ENCODE measurements at places on chromosomes 3 and 15.
A peak's percentile ranks its signal among the peaks of the same experiment; 100 is the strongest.

GRCh38 chr15:29900237-29901189 is 78.2 kb upstream of the TJP1 start:
- DNase-seq, result no peak

- no peak for DNase-seq
Measured at GRCh38 chr3:172097585-172097984, 58.2 kb downstream of the FNDC3B start.

- no peak for DNase-seq
Measured at GRCh38 chr3:136048068-136048467, 82.5 kb downstream of the PPP2R3A start.

- DNase-seq, result peak; percentile 57
Measured at GRCh38 chr3:77320514-77320913, 280.6 kb downstream of the ROBO2 start.

GRCh38 chr3:101509811-101510210 is 3.2 kb downstream of the SENP7 start:
- no peak for DNase-seq

Data from cardiac muscle cell (in vitro differentiated cells and primary cell).